SW 1271 (cell line): ENCODE measurements at places on chromosomes 7 and 10.
A peak's percentile ranks its signal among the peaks of the same experiment; 100 is the strongest.

DNA sequence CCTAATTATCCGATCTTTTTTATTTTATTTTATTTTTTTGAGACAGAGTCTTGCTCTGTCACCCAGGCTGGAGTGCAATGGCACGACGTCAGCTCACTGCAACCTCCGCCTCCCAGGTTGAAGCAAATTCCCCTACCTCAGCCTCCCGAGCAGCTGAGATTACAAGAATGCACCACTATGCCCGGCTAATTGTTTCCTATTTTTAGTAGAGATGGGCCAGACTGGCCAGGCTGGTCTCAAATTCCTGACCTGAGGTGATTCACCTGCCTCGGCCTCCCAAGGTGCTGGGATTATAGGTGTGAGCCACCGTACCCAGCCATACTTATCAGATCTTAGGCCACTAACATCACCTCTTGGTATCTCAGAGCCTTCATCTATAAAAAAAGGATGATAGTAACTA is 4.9 kb downstream of the SLC25A13 start:
- DNase-seq: no peak

DNA sequence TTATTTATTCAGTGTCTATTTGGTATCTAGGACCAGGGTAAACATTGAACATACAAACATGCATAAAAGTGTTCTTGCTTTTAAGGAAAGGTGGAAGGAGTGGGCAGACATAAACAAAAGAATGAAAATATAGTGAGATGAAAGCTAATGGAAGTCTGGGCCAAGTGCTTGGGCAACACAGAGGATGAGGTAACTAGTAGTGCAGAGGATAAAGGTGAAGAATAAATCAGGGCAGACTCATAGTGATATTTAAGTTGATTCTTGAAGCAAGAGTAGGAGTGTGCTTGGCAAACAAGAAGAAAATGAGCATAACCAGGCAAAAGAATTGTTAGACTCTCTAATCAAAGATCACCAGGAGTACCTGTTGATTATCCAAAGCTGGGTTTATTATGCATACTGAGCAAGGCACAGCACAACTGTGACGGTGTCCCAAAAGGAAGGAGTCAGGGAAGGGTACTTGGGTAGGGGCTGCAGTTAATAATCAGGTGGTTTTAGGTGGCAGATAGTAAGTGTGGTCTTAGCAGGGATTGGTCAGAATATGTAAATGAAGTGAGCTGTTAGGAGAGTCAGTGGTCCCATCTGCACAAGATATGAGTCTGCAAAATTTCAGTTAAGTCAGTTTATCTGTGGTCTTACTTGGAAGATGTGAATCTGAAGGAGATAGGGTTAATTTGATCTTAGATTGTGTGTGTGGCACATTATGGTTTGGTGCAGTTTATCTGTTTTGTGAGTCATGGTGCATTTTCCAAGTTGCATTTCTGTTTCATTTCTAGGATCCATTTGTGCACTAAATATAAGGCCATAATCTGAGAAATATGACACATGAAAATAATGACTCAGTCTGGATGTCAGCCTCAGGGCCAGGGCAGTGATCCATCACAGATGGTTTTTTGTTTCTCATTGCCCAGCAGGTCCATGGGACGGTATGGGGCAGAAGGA is 30.6 kb upstream of the TAX1BP1 start:
- DNase-seq: no peak

DNA sequence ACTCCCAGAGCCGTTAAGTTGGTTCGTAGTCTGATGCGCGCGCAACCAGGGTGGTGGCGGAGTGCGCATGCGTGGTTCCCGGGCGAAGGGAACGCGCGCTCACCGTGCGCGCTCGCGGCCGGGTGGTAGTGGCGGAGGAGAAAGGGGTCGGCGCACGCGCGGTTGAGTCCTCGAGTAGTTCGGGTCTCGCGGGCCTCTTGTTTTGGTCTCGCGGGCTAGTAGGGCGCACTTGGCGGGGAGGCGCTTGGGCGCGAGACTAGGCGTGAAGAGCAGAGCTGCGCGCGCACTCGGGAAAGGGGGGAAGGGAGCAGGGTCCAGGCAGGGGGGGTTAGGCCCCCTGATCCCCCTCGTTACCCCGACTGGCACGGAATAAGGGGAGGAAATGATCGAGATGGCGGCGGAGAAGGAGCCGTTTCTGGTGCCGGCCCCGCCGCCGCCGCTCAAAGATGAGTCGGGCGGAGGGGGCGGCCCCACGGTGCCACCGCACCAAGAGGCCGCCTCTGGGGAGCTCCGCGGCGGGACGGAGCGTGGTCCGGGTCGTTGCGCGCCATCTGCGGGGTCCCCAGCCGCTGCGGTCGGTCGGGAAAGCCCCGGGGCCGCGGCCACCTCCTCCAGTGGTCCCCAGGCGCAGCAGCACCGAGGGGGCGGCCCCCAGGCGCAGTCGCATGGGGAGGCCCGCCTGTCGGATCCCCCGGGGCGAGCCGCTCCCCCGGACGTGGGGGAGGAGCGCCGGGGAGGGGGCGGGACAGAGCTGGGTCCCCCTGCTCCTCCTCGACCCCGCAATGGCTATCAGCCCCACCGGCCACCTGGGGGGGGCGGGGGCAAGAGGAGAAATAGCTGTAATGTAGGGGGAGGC is at the start of gene MEPCE:
Gene MEPCE, plus strand, starts transcription at position 195 of the 856 bp plus-strand sequence. Its CDS starts 188 bp downstream, at position 383.
- DNase-seq: peak; percentile 87

DNA sequence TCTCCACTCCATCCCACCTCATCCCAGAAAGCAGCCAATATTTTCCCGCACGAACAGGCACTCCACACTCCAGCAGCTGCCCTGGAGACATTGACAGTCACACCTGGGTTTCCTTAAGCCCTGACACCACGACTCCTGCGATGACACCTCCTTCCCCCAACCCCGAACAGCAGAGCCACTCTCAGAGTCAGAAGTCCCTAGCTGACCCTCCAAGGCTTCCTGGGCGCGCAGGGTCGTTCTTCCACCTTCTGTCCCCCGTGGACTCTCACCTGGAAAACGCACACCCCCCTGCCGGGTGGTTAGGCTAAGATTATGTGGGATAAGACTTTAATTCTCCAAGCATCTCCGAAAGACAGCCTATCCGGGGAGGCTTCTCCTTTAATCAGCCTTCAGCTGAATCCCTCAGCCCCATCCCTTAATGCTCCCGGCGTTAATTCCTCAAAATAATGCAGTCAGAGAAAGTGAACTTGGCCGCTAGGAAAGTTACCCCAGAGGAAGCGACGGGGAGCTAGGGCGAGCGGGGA is 1.1 kb downstream of the DENND11 start:
- no peak for DNase-seq

GRCh38 chr7:103349805-103350204 is 2.4 kb downstream of the PSMC2 start:
- DNase-seq: no peak

- DNase-seq: no peak
Measured at GRCh38 chr10:79602953-79603352, 7.8 kb upstream of the SFTPA1 start.

DNA sequence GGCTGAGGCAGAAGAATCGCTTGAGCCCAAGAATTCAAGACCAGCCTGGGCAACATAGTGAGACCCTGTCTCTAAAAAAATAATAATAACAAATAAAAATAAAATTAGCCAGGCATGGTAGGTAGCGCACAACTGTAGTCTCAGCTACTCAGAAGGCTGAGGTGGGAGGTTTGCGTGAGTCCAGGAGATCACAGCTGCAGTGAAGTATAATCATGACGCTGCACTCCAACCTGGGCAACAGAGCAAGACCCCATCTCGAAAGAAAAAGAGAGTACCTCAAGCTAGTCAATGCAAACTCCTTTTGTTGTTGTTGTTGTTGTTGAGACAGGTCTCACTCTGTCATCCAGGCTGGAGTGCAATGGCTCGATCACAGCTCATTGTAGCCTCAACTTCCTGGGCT is 34.0 kb upstream of the NFE2L3 start:
- no peak for DNase-seq

- DNase-seq: no peak
Measured at GRCh38 chr10:67492317-67493019, 203.5 kb downstream of the CTNNA3 start.

GRCh38 chr7:157035979-157036378 is 25.5 kb upstream of the MNX1 start:
- DNase-seq: no peak

GRCh38 chr7:105188201-105188600 is 174.2 kb downstream of the KMT2E start:
- no peak for DNase-seq

- no peak for DNase-seq
Measured at GRCh38 chr10:129532838-129533237, 65.8 kb downstream of the MGMT start.

DNA sequence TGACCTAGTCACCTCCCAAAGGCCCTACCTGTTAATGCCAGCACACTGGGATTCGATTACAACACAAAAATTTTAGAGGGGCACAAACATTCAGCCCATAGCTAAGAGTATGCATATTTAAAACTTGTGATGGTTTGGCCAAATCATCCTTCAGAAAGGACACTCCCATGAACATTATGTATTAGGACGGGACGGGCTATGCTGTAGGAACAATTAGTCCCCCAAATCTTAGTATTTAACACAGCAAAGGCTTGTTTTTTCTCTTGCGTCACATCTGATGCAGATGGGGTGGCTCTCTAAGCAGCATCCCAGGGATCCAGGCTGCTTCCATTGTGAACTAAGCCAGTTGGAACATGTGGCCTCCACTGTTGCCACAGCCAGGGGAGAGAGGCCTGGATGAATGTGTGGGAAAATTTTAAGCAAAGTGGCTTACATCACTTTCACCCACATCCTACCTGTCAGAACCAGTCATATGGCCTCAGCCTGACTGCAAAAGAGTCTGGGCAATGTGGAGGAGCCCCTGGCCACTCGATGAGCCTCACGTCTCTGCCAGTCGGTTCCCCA is 26.6 kb downstream of the CHST3 start:
- DNase-seq: no peak

GRCh38 chr7:28893888-28894287 is 64.2 kb downstream of the TRIL start:
- no peak for DNase-seq

DNA sequence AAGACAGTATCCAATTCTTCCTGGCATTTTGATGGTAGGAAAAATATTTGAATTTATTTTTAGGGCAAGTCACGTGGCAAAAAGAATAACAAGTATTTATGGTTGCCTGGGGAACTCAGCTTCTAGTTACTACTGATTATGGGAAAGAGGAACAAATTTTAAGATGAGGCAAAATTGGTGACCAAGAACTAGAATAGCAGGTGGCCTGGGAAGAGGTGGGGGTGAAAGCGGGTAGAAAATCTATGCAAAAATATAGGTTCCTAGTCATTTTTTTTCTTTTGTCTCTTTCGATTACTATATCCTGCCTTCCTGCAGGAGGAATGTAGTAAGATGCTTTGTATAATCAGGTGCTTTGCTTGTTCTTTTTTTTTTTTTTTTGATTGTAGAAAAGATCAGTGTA is 27.8 kb downstream of the ENTPD1 start:
- DNase-seq: no peak

DNA sequence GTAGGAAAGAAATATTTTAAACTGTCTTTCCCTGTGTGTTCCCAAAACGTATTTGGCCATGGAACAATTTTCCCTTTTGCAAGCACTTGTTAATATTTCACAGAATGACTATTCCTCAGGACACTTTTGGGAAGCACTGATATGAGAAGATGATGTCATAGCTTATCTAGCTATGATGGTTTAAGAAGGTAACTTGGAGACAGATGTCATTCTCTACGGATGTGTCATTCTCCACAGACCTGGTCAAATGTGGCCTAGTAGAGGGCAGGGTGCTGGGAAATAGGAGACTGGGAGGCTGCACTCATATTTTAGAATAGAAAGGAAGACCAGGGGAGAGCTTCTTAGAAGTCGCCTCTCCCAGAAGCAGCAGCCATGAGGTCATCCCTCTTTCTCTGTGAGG is 220.7 kb upstream of the GLI3 start:
- no peak for DNase-seq
